A172 (cell line): ENCODE measurements at places on chromosomes 1 and 21. TPM values are rescaled to one million over a fixed set of nuclear protein-coding genes. Genes with fewer than 3 reads are reported as not detected.

FALEC gene
- total RNA-seq, result 0.55 TPM in 1 of 2 replicates, not detected in the other

CHI3L1 gene
- total RNA-seq, result 0.24 and 3.3 TPM in 2 replicates

DNA sequence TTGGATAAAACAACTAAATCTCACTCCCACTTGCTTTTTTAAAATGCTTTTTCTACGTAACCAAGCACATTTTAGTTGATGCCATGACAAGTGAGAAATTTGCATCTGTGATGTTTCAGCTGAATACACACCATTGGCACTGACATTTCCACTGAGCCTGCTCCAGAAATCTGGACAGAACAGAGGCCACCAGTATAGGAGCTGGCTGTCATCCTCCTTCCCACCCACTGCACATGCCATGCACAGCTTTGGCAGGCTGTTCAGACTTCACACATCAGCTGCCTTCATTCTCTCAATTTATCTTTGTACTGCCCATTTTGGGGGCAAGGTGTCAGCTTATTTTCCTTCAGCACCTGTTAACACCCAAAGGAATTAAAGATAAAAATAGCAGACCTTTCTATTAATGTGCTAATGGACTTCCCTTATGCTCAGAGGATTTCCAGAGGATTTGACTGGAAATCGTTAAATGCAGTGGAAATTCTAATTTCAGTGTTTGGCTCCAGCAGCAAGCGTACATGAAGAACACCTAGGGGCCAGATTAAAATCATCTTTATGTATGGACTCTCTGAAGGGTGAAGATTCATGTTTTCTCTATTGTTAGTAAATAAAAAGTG, 12.9 kb upstream of the PODN start:
- no peak for DNase-seq

- DNase-seq, result no peak
Observed at GRCh38 chr1:238401144-238401543, 510.4 kb upstream of the ZP4 start.

DNA sequence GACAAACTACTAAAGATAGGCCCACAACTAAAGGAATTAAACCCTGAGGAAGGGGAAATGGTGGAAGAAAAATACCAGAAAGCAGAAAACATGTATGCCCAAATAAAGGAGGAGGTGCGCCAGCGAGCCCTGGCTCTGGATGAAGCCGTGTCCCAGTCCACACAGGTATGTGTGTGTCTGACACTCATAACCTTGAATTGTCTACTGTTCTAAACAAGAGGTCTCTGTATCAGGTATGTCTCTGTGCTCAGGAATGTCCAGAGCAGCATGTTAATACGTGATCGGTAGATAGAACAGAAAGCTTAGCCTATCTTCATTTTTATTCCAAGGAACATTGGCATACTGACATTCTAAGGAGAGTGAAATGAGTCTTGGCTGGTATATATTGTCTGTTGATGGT, 55.8 kb upstream of the BMP8A start:
- DNase-seq, result no peak

GRCh38 chr1:11675325-11675724, 5.6 kb downstream of the MAD2L2 start:
- DNase-seq, result no peak
